ENCODE measurements at places on chromosomes 16 and 17.

DNA sequence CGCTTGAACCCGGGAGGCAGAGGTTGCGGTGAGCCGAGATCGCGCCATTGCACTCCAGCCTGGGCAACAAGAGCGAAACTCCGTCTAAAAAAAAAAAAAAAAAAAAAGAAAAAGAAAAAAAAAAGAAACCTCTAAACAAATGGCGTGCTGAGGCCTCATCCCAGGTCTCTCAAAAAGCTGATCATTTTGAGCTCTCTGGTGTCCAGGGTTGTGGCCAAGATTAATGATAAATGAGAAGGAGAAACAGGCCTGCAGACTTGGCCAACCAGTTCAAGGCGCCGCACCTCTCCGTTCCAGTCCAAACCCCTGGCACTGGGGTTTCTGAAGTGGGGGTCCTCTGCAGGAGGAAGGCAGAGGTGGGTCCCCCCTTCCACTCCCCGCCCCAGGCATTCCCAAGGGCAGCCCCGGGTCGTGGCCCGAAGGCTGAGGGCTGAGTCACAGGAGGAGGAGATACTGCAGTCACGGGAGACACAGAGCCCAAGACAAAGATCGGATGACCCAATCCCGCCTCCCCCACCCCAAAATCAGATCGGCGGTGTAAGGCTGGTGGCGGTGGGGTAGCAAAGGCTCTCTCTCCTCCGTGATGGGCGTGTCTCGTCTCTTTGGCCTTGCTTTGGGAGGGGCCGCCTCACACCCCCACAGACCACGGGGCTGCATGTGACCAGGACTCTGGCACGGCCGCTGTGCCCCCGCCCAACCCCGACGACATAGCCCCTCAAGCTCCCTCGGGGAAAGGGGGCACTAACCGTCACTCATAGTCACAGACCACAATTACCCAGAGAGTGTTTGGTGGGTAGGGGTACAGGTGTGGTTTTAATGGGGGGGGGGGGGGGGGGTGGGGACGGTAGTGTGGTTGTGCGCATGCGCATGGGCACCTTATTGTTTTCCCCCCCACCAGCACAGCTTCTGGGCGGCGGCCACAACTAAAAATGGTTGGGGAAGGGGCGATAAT lies 1.1 kb downstream of the VAT1 start:
- no peak for DNase-seq

- no peak for DNase-seq
Observed at GRCh38 chr17:1960545-1960912, 64.6 kb downstream of the RTN4RL1 start.

- DNase-seq = no peak
Observed at GRCh38 chr16:65106757-65107156, 15.1 kb downstream of the CDH11 start.

GRCh38 chr16:77684181-77684526 lies 38.2 kb upstream of the NUDT7 start:
- DNase-seq = no peak

DNA sequence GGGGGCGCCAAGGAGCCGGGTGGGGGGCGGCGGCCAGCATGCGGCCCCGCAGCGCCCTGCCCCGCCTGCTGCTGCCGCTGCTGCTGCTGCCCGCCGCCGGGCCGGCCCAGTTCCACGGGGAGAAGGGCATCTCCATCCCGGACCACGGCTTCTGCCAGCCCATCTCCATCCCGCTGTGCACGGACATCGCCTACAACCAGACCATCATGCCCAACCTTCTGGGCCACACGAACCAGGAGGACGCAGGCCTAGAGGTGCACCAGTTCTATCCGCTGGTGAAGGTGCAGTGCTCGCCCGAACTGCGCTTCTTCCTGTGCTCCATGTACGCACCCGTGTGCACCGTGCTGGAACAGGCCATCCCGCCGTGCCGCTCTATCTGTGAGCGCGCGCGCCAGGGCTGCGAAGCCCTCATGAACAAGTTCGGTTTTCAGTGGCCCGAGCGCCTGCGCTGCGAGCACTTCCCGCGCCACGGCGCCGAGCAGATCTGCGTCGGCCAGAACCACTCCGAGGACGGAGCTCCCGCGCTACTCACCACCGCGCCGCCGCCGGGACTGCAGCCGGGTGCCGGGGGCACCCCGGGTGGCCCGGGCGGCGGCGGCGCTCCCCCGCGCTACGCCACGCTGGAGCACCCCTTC lies 484 bp downstream of the FZD2 start:
- DNase-seq = peak; percentile 68

- DNase-seq = no peak
Observed at GRCh38 chr17:42898147-42898811, 2.3 kb upstream of the G6PC1 start.

- DNase-seq = no peak
Observed at GRCh38 chr16:7227229-7227721, 105.4 kb upstream of the RBFOX1 start.

GRCh38 chr17:39650121-39650579 lies 13.2 kb downstream of the STARD3 start:
- DNase-seq = no peak

DNA sequence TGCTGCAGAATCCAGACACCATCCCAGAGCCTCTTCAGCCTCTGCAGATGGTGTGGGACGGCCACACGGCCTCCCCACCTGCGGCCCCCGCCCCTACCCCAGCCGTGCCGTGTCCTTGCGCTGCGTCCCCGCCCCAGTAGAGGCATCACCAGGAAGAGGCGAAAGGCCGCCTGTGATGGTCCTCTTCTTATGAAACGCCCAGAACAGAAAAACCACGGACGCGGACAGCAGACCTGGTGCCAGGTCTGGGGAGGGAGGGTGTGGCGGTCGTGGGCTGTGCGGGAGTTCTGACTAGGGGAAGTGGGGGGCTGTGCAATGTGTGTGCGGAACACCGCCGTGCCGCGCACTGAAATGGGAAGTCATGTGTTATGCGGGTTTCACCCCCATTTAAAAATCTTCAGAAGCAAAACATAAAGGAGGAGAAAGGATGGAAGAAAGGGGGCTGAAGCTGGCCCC lies 25.5 kb downstream of the ACSF3 start:
- DNase-seq = no peak

DNA sequence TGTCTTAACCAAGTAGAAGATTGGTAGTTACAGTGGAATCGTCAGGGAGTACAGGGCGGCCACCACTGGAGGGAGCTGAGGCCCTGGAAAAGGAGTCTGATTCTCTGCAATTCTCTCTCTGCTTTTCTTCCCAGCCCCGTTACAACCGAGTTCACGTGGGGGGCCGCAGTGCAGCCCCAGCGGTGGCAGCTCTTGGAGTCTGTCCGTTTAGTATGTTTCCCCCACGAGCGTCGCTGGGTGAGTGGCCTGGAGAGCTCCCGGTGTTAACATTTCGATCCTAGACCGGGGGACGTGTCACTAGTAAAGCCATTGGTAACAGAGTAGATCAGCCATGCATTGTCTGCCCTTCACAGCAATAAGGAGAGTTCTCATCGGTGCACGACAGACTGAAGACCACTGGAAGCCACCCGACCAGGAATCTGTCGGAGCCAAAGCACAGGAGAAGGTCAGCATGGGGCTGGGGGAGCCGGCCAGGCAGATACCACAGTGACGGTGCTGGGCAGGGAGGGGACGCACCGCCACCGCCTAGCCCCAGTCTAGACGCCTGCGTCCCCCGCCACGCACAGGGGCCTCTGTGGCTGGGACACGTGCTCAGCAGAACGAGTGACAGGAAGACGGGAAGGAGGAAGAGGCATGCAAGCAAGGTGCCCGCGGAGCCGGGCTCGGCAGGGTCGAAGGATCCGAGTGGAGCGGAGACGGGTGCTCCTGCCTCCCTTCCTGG lies 15.7 kb downstream of the SLC16A3 start:
- no peak for DNase-seq

DNA sequence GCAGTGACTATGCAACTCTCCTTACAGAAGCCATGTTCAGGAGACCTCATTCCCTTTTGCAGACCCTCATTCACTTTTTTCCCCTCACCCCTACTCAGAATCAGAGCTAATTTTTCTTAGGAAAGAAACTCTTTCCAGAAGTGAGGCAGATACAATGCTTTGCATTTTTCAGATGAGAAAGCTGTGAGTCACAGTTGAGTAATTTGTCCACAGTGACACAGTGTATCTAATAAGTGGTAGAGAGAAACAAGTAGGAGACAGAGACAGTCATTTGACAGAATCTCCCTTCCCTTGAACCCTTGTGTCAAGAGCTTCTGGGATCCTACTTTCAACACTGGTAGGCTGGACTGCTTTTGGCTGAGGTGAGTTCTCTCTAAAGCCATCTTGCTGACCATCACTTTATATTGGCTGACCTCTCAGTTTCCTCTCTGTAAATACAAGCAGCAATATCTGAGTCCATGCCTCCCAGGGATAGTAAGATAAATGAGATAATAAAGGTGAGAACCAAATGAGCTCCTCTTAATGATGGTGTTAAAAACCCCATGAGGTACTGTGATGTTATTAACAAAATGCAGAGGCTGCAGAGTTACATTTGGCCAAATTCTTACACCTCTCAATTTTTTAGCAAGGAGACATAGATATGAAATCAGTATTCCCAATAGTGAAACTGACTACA lies 130.8 kb downstream of the CA10 start:
- no peak for DNase-seq

DNA sequence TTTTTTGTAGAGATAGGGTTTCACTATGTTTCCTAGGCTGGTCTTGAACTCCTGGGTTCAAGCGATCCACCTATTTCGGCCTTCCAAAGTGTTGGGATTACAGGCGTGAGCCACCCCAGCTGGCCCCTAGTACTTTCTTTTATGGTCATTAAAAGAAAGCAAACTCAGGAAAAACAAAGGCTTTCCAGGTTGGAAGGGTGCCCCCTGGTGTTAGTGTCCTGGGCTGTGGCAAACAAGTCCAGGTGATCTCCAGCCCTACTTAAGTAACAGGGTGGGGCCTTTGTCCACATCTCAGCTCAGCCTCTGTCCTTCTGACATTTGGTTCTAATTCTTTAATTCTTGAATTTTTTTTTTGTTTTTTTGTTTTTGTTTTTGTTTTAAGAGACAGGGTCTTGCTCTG lies 6.9 kb downstream of the IGFBP4 start:
- peak; percentile 79 for DNase-seq

DNA sequence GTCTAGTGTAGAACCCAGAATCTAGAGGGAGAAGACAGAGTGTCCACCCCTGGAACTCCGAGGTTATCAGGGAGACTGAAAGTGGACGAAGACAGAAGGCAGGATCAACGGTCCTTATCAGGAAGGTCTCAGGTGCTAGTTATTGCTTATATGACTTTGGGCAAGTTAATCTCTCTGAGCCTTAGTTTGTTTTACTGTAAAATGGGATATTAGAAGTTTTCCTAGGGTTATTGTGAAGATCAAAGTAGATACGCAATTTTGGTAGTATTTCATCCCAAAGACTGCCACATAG lies 1.2 kb downstream of the RNF167 start:
- no peak for DNase-seq

DNA sequence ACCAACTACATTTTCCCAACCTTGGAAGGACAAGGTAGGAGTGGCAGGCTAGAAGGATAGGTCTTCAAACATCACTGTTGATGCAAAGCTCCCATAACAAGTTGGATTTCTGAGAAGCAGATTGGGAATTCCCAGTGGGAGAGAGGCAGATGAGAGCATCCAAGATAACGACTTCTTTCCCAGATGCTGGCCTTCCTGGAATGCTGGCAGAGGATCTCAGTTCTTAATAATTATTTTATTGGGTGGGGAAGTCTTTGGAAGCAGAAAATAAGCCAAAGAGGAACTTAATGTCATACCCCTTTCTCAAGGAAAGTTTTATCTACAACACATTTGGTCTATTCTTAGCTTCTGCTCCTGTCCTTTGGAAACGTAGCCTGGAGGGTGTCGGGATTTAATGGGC lies 64.5 kb downstream of the MPRIP start:
- no peak for DNase-seq

DNA sequence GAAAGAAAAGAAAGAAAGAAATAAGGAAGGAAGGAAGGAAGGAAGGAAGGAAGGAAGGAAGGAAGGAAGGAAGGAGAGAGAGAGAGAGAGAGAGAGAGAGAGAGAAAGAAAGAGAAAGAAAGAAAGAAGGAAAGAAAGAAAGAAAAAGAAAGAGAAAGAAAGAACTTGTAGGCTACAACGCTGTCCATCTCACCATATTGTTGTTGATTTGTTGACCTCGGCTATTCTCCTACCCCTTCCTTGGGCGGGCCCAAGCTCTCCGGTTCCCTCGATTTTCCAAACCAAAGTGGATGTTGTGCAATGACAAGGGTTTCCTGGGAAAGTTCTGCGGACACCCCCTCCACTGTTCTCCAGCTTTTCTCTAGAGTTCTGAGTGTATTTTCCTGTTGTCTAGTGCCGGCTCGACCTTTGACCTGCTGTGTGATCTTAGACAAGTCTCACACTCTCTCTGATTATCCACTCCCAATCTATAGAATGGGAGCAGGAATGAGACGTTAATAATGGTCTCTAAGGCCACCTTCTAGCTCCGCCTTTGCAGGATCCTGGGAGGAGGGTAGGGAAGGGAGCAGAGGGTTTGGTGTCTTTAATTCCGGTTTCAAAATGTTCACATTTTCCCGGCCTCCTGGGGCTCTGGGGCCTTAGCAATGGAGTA lies 1.6 kb downstream of the IRX6 start:
- DNase-seq = no peak
